ENCODE measurements at places on chromosomes 1 and 21.
A peak's percentile ranks its signal among the peaks of the same experiment; 100 is the strongest.

GRCh38 chr1:86429835-86430234 lies 5.9 kb downstream of the CLCA2 start:
- no peak overlapping the region for H3K4me3 ChIP-seq
- no peak overlapping the region for H3K27ac ChIP-seq
- H3K27me3 ChIP-seq = no peaks in the 10 kb centered on the region
- peak; percentile 47 for DNase-seq

GRCh38 chr1:15322648-15323350 lies 75.8 kb downstream of the FHAD1 start:
- no peaks in the 10 kb centered on the region for H3K4me1 ChIP-seq
- H3K36me3 ChIP-seq = no peaks in the 10 kb centered on the region
- DNase-seq = no peak

DNA sequence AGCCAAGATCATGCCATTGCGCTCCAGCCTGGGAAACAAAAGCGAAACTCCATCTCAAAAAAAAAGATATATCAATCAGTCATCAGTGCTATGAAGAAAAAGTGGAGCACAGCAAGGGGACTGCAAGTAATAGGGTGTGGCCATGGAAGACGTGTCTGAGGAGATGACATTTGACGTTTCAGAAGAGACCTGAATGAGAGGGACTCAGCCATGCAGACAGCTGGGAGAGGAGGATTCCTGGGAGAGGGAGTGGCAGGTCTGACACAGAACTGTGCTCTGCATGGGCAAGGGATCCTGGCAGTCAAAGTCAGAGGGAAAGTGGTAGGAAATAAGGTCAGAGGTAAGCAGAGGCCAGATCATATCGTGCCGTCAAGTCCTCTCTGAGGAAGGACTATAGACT lies 3.3 kb downstream of the LAX1 start:
- H3K27me3 ChIP-seq = no peaks in the 10 kb centered on the region
- no peak overlapping the region for H3K4me3 ChIP-seq
- DNase-seq = no peak
- no peaks in the 10 kb centered on the region for H3K36me3 ChIP-seq
- H3K4me1 ChIP-seq = no peaks in the 10 kb centered on the region

DNA sequence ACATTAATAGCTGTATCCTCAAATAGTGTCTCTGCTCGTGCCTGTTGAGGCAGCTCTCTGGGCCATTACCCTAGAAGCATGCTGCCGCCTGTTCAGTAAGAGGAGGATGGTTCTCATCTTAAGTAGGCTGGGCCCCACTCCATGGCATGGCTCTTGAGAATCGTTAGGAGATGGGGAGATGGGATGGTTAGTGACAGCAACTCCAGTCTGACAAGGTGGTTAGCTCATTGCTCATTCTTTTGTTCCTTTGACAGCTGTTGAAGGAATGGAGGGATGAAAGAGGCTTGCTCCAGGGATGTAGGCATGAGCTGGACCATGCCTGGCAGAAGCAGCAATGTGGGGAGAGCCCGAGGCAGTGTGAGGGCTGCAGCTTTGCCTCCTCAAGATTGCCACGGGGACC lies 68.2 kb downstream of the MAP10 start:
- no peaks in the 10 kb centered on the region for H3K27me3 ChIP-seq
- no peaks in the 10 kb centered on the region for H3K4me1 ChIP-seq
- no peak overlapping the region for H3K27ac ChIP-seq
- H3K36me3 ChIP-seq = no peaks in the 10 kb centered on the region
- DNase-seq = no peak

GRCh38 chr1:58741678-58742553 lies 41.9 kb downstream of the JUN start:
- H3K27ac ChIP-seq = no peak overlapping the region
- DNase-seq = no peak
- H3K27me3 ChIP-seq = no peaks in the 10 kb centered on the region
- no peak overlapping the region for H3K4me3 ChIP-seq

- no peaks in the 10 kb centered on the region for H3K36me3 ChIP-seq
- H3K4me1 ChIP-seq = no peaks in the 10 kb centered on the region
- DNase-seq = no peak
- H3K27me3 ChIP-seq = no peaks in the 10 kb centered on the region
Measured at GRCh38 chr1:111648806-111649205, 29.2 kb downstream of the RAP1A start.

- H3K4me3 ChIP-seq = peak overlapping the region; percentile 32
- H3K4me1 ChIP-seq = no peaks in the 10 kb centered on the region
- DNase-seq = peak; percentile 51
- H3K27me3 ChIP-seq = no peaks in the 10 kb centered on the region
Measured at GRCh38 chr21:39385299-39386145, 36.6 kb upstream of the HMGN1 start.

DNA sequence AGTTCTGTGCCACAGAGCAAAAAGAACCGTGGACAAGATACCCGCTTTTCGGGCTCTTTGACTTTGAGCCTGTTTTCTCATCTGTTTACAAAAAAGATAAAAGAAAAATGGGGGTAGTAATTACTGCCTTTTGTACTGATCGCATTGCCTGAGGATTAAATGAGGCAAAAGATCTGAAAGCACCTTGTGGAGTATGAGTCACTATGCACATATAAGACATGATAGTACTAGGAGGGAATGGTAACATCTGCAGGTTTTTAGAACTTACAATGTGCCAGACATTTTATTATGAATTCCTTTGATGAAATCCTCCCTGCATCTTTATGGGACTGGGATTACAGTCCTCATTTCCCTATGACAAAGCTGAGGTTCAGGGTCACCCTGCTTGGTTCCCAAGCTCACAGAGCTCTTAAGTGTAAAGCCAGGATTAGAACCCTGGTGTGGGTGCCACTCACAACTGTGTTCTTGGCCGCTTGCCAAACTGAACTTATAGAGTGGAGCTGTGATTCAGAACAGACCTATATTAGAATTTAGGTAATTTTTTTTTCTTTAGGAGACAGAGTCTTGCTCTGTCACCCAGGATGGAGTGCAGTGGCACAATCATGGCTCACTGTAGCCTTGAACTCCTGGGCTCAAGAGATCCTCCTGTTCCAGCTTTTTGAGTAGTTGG lies 1.8 kb downstream of the DISC1 start:
- no peak for DNase-seq
- no peaks in the 10 kb centered on the region for H3K27me3 ChIP-seq
- no peak overlapping the region for H3K27ac ChIP-seq
- H3K4me1 ChIP-seq = no peaks in the 10 kb centered on the region
- H3K36me3 ChIP-seq = no peaks in the 10 kb centered on the region
- no peak overlapping the region for H3K4me3 ChIP-seq

- DNase-seq = no peak
- no peak overlapping the region for H3K27ac ChIP-seq
- H3K36me3 ChIP-seq = no peaks in the 10 kb centered on the region
Measured at GRCh38 chr1:47635597-47635996, 197.8 kb downstream of the FOXD2 start.

DNA sequence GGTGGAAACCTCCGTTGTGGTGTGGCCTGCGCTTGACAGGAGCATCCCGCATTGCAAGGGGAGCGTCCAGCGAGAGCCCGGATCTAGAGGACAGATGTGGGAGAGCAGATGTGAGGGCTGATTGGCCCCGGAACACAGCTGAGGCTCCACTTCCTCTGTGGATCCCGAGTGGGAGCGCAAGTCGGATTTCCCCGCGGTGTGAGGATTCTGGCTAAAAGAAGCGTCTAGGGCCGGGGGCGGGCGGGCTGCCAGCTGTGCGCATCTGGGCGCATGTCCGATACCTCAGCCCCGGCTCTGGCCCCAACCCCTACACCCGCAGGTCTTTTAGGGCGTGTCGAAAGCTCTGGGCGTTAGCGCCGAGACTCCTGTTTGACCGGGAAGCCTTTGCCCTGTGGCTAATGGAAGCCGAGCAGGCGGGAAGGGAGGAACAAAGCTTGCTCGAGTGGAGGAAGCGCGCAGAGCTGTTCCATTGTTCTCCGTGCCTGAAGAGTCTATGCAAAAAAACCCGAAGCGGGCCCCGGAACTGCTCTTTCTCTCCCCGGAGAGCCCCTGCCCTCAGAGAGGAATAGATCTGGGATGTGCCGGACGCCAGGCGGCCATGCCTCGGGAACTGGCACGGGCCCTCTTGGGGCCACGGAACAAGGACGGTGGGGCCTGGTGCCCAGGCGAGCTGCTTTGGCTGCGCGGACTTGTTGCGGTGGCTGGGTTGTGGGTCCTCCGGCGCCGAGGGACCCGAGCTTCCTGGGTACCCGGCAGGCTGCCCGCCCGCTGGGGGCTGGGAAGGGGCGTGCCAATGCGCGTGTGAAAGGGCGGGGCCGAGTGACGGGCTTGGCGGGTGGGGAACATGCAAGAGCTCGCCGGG lies 111.1 kb downstream of the NAV1 start:
- peaks cover 7% of the 10 kb centered on the region for H3K4me1 ChIP-seq
- H3K27ac ChIP-seq = peak overlapping the region; percentile 60
- peak overlapping the region; percentile 42 for H3K4me3 ChIP-seq
- H3K27me3 ChIP-seq = no peaks in the 10 kb centered on the region

- no peaks in the 10 kb centered on the region for H3K4me1 ChIP-seq
- H3K27me3 ChIP-seq = no peaks in the 10 kb centered on the region
- no peak for DNase-seq
- H3K4me3 ChIP-seq = no peak overlapping the region
Measured at GRCh38 chr1:232127190-232127589, 500.6 kb downstream of the DISC1 start.

DNA sequence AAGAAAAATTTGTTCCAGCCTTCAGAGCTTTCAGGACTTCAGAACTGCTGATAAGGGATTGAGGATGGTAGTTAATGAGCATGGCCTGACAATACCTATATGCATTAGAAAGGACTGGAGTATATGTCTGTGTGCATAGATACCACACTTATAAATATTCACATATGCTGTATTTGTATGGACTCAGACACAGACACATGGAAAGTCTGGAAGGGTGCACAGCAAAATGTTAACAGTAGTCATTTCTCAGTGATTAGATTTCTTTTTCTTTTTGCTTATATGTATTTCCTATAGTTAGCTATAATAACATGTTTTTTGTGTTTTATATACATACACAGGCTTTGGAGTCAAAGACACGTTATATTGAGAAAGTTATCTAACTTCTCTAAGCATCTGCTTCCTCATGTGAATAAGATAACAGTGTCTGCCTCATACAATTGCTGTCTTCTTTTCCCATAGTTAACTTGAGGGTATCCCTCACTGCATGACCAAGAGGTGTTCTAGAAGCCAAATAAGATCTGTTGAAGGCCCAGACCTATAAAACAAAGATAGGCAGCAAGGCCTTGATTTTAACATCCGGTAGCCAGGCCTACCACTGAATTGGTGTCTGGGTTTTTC lies 31.3 kb downstream of the INPP5B start:
- no peaks in the 10 kb centered on the region for H3K36me3 ChIP-seq
- no peaks in the 10 kb centered on the region for H3K27me3 ChIP-seq
- no peak overlapping the region for H3K4me3 ChIP-seq
- H3K4me1 ChIP-seq = no peaks in the 10 kb centered on the region
- H3K27ac ChIP-seq = no peak overlapping the region

DNA sequence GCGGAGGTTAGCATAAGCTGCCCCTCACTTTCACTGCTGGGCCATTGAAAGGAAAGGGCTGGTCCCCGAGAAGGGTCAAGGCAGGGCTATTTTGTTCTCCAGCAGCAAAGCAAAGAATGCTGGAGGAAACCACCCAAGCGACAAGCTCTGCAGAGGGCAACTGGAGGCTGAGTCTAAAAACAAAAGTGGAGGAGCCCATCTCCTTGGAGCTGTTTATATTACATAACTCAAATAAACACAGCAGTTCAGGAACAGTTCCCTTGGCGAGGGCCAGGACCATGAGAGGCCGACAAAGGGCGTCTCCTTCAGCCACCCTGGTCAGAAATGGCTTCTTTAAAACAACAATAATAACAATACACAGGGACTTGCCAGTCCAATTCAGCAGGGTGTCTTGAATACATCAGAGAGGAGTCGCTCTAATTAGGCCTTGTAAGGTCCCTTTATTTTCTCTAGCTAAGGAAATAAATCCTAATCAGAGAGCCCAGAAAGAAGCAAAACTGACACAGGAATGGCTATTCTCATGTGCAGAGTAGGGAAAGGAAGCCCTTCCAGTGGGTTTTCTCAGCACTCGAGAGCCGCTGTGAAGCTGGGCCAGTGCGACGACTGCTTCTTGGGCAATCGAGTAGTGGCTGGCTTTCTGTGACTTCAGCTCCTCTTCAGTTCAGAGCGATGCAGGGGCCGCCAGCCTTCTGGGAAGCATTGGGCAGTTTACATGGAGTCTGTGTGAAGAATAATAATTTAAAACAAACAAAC lies 57.0 kb upstream of the TARBP1 start:
- no peak overlapping the region for H3K4me3 ChIP-seq
- no peaks in the 10 kb centered on the region for H3K27me3 ChIP-seq
- H3K4me1 ChIP-seq = peaks cover 50% of the 10 kb centered on the region
- peak overlapping the region; percentile 99 for H3K27ac ChIP-seq
- H3K36me3 ChIP-seq = no peaks in the 10 kb centered on the region

- no peak overlapping the region for H3K4me3 ChIP-seq
- no peaks in the 10 kb centered on the region for H3K27me3 ChIP-seq
- no peak for DNase-seq
- H3K36me3 ChIP-seq = no peaks in the 10 kb centered on the region
- H3K4me1 ChIP-seq = no peaks in the 10 kb centered on the region
- H3K27ac ChIP-seq = no peak overlapping the region
Measured at GRCh38 chr21:35833991-35834390, 226.3 kb downstream of the SETD4 start.

DNA sequence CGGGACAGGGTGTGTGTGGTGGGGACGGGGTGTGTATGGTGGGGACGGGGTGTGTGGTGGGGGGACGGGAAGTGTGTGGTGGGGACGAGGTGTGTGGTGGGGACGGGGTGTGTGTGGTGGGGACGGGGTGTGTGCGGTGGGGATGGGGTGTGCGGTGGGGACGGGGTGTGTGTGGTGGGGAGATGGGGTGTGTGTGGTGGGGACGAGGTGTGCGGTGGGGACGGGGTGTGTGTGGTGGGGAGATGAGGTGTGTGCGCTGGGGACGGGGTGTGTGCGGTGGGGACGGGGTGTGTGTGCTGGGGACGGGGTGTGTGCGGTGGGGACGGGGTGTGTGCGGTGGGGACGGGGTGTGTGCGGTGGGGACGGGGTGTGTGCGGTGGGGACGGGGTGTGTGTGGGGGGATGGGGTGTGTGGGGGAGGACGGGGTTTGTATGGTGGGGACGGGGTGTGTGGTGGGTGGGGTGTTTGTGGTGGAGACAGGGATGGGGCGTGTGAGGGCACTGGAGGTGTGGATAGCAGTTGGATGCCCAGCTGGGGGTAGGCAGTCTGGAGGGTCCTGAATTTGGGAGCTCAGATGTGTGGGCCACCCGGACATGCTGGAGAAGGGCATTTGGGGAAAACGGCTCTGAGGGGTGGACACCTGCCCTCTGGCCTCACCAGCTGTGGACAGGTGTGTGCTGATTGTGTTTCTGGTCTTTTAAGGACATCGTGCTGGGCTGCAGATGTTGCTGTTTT lies 16.9 kb downstream of the IBA57 start:
- no peak overlapping the region for H3K4me3 ChIP-seq
- H3K4me1 ChIP-seq = no peaks in the 10 kb centered on the region
- DNase-seq = no peak
- H3K36me3 ChIP-seq = no peaks in the 10 kb centered on the region

DNA sequence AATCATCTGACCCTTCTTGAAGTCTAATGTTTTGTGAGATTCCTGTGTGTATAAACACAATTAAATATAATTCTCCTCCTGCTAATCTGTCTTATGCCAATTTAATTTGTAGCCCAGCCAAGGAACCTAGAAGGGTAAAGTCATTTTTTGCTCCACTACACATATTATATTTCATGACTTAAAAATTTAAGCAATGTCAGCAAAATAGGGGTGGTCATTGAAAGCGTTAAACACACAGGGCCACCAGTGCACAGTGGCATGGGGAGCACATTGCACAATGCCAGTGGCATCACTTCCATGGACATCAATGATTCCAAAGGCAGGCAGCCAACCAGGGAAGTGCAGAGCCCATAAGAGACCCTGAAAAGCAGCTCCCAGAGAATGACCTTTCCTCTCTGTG lies 166.1 kb downstream of the AJAP1 start:
- DNase-seq = no peak
- H3K36me3 ChIP-seq = no peaks in the 10 kb centered on the region
- H3K27ac ChIP-seq = no peak overlapping the region
- H3K27me3 ChIP-seq = no peaks in the 10 kb centered on the region
- no peak overlapping the region for H3K4me3 ChIP-seq
